ENCODE measurements at places on chromosomes 6 and 20. TPM values are rescaled to one million over a fixed set of nuclear protein-coding genes. Genes with fewer than 3 reads are reported as not detected.
A peak's percentile ranks its signal among the peaks of the same experiment; 100 is the strongest.

Gene MYL9
- 452 TPM for polyA plus RNA-seq

Gene PRL
- not detected for polyA plus RNA-seq

Gene GHRH
- polyA plus RNA-seq = not detected

Gene DDO
- polyA plus RNA-seq = 11.1 TPM

Gene BLOC1S5
- polyA plus RNA-seq = 4.3 TPM

Gene TRMT11
- polyA plus RNA-seq = 8.8 TPM

GRCh38 chr6:25435416-25435985, 156.3 kb downstream of the CARMIL1 start:
- no peak overlapping the region for H3K4me3 ChIP-seq
- H3K36me3 ChIP-seq = peaks cover 5% of the 10 kb centered on the region
- no peak overlapping the region for H3K27ac ChIP-seq

DNA sequence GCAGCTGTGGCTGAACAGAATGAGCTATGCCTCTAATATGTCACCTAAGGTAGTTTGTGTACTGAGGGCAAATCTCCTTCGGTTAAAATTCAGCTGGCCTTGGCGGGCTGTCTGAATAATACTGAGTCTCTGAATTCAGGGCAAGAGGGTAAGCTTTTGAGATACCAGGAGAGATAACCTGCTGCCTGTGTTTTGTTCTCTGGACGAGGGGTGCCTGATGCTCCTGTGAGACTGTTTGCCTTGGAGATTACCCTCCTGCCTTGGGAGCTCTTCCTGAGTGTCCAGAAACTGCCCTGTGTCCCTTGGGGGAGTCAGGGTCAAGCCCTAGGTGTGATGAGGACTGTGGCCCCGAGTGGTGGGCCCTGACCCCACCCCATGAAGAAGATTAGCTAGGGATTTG, 282.9 kb downstream of the KIF16B start:
- no peak for DNase-seq
- peaks cover 1% of the 10 kb centered on the region for H3K36me3 ChIP-seq
- H3K27ac ChIP-seq = no peak overlapping the region
- H3K4me1 ChIP-seq = no peaks in the 10 kb centered on the region

- H3K27ac ChIP-seq = no peak overlapping the region
- H3K4me1 ChIP-seq = no peaks in the 10 kb centered on the region
- H3K36me3 ChIP-seq = peaks cover 80% of the 10 kb centered on the region
- no peak for DNase-seq
Measured at GRCh38 chr20:34458631-34459030, 57.6 kb upstream of the DYNLRB1 start.

GRCh38 chr6:161204866-161205557, 68.8 kb downstream of the AGPAT4 start:
- no peak overlapping the region for H3K27ac ChIP-seq
- H3K4me1 ChIP-seq = no peaks in the 10 kb centered on the region
- no peak overlapping the region for H3K4me3 ChIP-seq

DNA sequence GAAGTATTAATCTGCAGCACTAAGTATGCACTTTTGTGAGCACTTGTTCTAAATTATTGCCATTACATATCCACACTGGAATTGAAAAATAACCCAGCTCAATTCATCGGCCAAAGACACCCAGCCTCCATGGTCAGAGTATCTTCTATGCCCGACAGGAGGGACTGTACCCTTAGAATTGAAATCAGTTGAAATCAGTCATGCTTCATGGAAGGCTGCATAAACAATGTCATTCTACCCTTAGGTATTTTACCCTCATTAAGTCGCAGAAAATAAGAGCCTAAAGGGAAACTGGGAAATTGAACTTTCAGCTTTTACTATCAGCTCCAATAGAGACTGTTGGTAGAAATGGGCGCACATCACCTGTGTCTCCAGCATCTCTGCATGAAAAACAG, 2.9 kb upstream of the RAMACL start:
- DNase-seq = no peak
- H3K4me1 ChIP-seq = peaks cover 31% of the 10 kb centered on the region
- no peak overlapping the region for H3K4me3 ChIP-seq
- H3K27me3 ChIP-seq = no peaks in the 10 kb centered on the region
- no peaks in the 10 kb centered on the region for H3K36me3 ChIP-seq
- peak overlapping the region; percentile 1 for H3K27ac ChIP-seq

GRCh38 chr6:170008294-170008785, 256.9 kb downstream of the ERMARD start:
- no peak overlapping the region for H3K4me3 ChIP-seq
- H3K36me3 ChIP-seq = no peaks in the 10 kb centered on the region
- H3K27ac ChIP-seq = no peak overlapping the region
- H3K27me3 ChIP-seq = no peaks in the 10 kb centered on the region

- no peak for DNase-seq
- H3K4me3 ChIP-seq = no peak overlapping the region
- peaks cover 6% of the 10 kb centered on the region for H3K27me3 ChIP-seq
- H3K4me1 ChIP-seq = no peaks in the 10 kb centered on the region
Measured at GRCh38 chr20:57317316-57317788, 12.3 kb upstream of the SPO11 start.

DNA sequence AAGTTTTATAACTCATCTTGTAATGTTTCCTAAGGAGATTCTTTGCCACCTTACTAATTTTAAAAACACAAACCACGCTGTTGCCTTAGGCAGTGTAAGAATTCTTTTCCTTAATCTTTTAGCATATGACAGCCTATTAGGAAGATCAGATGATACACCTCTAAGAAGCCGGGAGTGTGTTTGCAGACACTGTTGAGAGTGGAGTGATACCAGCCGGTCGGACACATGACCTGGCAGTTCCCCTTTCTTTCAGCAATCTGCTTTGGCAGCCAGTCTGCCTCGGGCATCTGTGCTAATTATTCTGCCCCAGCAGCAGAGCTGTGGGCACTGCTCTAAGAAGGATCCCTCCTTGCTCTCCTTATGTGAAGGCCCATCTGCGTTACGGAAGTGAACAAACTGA, 50.9 kb downstream of the PLCB4 start:
- no peak overlapping the region for H3K4me3 ChIP-seq
- H3K27ac ChIP-seq = peak overlapping the region; percentile 79

DNA sequence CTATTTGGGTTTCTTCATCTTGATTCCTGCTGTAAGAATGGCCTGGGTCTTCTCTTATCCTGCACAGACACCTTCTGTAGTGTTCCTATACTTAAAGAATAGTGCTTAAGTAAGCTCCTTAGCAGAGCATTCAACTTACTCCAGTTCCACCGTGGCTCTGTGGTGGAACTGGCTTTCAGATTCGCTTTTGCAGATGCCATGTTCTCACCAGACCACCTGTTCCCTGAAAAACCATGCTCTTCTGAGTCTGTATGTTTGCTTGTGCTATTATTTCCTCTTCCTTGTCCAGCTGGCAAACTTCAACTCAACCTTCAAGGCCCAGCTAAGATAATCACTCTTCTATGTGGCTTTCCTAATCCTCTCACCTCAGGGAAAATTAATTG, 4.9 kb downstream of the ELMO2 start:
- no peak overlapping the region for H3K4me3 ChIP-seq
- DNase-seq = no peak
- H3K27me3 ChIP-seq = no peaks in the 10 kb centered on the region
- H3K36me3 ChIP-seq = peaks cover 22% of the 10 kb centered on the region

DNA sequence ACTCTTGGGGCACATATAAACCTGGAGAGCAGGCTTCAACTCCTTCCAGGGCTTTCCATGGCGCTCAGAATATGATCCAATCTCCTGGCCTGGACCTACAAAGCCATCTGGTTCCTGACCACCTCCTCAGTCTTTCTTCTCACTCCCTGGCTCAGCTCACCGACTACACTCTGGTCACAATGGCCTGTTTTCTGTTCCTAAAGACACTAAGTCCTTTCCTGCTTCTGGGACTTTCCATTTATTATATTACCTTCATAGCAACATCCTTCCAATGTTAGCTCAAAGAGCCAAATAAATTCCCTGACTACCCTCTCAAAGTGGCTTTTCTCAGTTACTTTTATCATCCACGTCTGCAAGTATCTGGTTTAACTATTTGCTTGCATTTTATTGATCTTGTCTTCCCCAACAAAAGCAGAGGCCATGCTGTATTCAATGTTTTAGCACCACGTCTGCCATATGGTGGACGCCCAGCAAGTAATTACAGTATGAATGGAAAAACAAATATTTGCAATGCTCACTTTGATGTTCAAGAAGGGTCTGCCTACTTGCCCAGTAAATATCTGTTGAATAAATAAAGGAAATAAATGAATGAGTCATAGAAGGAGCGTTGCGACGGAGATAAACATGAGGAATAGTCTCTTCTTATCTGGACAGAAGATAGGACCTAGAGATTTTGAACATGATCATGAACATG, 328.4 kb downstream of the ESR1 start:
- peaks cover 100% of the 10 kb centered on the region for H3K36me3 ChIP-seq
- H3K27ac ChIP-seq = no peak overlapping the region
- no peaks in the 10 kb centered on the region for H3K27me3 ChIP-seq

- H3K4me1 ChIP-seq = peaks cover 19% of the 10 kb centered on the region
- no peak overlapping the region for H3K4me3 ChIP-seq
- no peaks in the 10 kb centered on the region for H3K36me3 ChIP-seq
- no peak overlapping the region for H3K27ac ChIP-seq
- DNase-seq = no peak
Measured at GRCh38 chr6:6331393-6331792, 10.9 kb upstream of the F13A1 start.

- no peaks in the 10 kb centered on the region for H3K36me3 ChIP-seq
- DNase-seq = no peak
- no peak overlapping the region for H3K4me3 ChIP-seq
- no peaks in the 10 kb centered on the region for H3K27me3 ChIP-seq
Measured at GRCh38 chr6:89618026-89618425, 20.5 kb downstream of the LYRM2 start.

DNA sequence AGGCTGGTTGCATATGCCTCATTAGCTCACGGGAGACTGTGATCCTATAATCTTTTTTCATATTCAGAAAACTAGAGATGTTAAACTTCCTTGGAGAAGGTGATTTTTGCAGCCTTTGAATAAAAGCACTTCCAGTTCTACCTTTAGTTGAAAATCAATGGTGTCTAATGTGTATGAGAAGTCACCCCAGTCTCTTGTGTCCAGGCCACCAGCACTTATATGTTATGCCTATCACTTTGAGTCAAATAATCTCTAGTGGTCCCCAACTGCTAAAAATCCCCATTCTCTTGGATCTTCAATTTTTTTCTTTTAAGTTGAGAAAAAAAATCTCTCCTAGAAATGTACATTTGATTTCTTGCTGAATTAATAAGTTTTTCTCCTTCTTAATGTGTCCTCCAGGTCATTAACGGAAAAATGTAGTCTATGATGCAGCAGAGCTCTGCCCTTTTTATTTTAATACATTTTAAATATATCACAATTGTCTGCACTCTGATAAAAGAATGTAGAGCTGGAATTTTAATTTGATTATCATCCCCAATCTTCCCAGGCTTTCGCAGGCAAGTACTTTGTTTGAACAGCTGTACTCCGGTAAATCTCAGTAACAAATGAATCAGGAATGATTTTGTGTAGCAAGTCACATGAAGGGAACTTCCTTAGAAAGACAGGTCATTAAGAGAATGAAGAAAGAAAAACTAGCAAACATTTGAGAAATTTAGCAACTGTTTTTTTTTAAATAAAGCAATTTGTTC, 147.0 kb downstream of the SOX4 start:
- no peak for DNase-seq
- H3K27me3 ChIP-seq = no peaks in the 10 kb centered on the region
- peaks cover 26% of the 10 kb centered on the region for H3K4me1 ChIP-seq
- no peak overlapping the region for H3K27ac ChIP-seq
- H3K4me3 ChIP-seq = peak overlapping the region; percentile 1

- peaks cover 22% of the 10 kb centered on the region for H3K36me3 ChIP-seq
- peaks cover 57% of the 10 kb centered on the region for H3K4me1 ChIP-seq
- DNase-seq = no peak
- peak overlapping the region; percentile 69 for H3K27ac ChIP-seq
- peak overlapping the region; percentile 46 for H3K4me3 ChIP-seq
Measured at GRCh38 chr6:37442416-37443215, 9.6 kb downstream of the CMTR1 start.

- H3K27ac ChIP-seq = no peak overlapping the region
- H3K4me1 ChIP-seq = no peaks in the 10 kb centered on the region
- H3K27me3 ChIP-seq = no peaks in the 10 kb centered on the region
- no peak overlapping the region for H3K4me3 ChIP-seq
- no peak for DNase-seq
Measured at GRCh38 chr20:10255846-10256245, 37.2 kb downstream of the SNAP25 start.

- no peak overlapping the region for H3K4me3 ChIP-seq
- no peaks in the 10 kb centered on the region for H3K4me1 ChIP-seq
- no peak for DNase-seq
Measured at GRCh38 chr6:87791029-87791428, 89.0 kb upstream of the AKIRIN2 start.

DNA sequence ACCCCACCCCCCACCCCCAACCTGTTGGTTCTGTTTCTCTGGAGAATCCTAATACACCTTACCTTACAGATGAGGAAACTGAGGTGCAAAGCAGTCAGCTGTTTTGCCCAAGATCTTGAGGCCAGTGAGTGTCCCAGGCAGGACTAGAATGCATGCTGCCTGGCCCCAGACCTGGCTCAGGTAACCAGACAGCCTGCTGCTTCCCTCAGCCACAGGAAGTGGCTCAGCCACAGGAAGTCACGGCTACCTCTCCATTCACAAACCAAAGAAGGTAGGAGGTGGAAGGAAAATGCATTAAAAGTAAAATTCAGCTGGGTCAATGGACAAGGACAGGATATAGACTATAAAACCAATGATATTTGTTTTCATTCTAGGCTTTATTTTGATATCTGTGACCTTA, 517.6 kb downstream of the CD83 start:
- no peaks in the 10 kb centered on the region for H3K27me3 ChIP-seq
- no peak overlapping the region for H3K4me3 ChIP-seq
- H3K36me3 ChIP-seq = no peaks in the 10 kb centered on the region
- no peak for DNase-seq
- H3K4me1 ChIP-seq = peaks cover 31% of the 10 kb centered on the region

- no peaks in the 10 kb centered on the region for H3K4me1 ChIP-seq
- H3K27me3 ChIP-seq = no peaks in the 10 kb centered on the region
- DNase-seq = no peak
- H3K36me3 ChIP-seq = no peaks in the 10 kb centered on the region
- H3K4me3 ChIP-seq = no peak overlapping the region
Measured at GRCh38 chr6:53947780-53948179, 153.0 kb downstream of the LRRC1 start.

- H3K4me3 ChIP-seq = no peak overlapping the region
- no peak overlapping the region for H3K27ac ChIP-seq
- H3K4me1 ChIP-seq = peaks cover 9% of the 10 kb centered on the region
- peaks cover 40% of the 10 kb centered on the region for H3K36me3 ChIP-seq
- DNase-seq = no peak
- no peaks in the 10 kb centered on the region for H3K27me3 ChIP-seq
Measured at GRCh38 chr20:62858058-62858830, 3.4 kb downstream of the TCFL5 start.

Data from heart left ventricle (tissue), 16 donors.